Brain microvascular endothelial cell (primary cell): ENCODE measurements at places on chromosomes 7 and 10.

- DNase-seq = no peak
These were observed 113.2 kb downstream of the WDR37 start for GRCh38 chr10:1169186-1169885.

- DNase-seq = no peak
These were observed 33.7 kb upstream of the PLXDC2 start for GRCh38 chr10:19782430-19783089.

DNA sequence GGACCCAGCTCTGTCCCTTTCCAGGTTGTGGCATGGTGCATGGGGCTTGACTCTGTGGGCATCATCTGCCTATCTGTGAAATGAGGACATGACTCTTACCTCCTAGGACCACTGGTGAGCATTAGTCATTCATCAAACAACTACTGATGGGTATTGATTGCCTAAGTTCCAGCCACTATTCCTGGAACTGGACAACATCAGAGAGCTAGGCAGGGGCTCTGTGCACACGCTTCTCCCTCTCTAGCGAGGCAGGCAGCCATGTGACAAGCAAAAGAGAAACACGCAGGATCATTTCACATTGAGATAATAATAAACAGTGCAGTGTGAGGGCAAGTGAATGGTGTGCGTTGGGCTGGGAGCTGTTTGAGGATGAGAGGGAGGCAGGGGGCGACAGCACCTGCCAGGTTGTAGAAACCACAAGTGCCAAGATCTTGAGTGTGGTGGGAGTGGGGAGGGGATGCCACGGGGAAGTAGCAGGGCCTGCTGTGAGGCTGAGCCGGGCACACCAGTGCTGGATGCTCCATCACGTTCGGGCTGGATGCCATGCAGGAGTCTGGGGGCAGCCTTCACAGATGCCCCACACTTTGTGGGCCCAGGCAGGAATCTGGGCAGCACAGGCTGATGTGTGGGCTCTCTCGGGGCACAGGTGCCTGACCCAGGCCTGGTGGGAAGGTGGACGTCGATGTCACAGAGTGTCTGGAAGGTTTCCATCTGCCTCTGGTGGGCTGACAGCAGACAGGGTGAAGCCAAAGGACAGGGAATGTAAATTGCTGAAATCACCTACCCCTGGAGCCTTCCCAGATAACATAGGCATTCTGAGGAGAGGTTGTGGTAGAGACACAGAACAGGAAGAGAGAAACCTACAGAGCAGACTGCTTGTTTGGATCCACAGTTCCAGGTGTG is 405.5 kb downstream of the RPS24 start:
- no peak for DNase-seq

DNA sequence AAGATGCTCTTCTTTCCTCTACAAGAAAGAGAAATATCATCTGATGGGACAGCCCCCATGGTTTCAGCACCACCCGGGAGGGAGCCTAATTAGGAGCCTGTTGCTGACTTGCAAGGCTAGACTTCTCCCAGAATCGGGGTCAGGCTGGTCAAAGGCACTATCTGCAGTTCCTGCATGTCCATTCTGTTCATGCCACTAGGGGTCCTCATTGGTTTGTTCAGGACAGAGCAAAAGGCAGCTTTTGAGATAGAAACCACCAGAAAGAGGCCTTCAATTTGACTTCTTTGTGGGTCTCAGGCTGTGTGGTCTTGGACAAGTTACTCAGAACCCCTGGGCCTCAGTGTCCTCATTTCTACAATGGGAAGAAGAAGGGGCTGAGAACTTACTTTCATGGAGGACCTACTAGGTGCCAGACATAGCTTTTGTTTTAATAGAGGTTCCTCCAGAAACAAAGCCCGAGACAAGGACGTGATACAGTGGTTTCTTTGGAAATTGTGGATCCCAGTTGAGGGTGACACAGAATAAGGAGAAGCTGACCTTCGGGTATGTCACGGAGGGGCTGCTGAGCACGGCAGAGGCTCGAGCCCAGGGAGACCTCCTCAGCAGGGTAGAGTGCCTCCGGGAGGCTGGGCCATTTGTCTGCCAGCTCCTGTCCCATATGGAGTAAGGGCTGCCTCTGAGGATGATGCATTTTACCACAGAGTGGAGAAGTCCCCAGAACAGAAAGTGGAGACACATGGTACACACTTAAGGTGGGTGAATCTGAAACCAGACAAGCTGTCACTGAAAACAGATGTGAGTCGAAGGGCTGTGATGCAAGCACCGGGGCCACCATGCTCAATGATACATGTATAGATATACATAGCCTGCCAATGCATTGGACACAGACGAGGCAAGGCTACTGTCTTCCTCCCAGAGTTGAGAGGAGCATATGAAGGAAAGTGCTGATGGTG is 33.1 kb upstream of the NEUROD6 start:
- DNase-seq = peak; percentile 27

DNA sequence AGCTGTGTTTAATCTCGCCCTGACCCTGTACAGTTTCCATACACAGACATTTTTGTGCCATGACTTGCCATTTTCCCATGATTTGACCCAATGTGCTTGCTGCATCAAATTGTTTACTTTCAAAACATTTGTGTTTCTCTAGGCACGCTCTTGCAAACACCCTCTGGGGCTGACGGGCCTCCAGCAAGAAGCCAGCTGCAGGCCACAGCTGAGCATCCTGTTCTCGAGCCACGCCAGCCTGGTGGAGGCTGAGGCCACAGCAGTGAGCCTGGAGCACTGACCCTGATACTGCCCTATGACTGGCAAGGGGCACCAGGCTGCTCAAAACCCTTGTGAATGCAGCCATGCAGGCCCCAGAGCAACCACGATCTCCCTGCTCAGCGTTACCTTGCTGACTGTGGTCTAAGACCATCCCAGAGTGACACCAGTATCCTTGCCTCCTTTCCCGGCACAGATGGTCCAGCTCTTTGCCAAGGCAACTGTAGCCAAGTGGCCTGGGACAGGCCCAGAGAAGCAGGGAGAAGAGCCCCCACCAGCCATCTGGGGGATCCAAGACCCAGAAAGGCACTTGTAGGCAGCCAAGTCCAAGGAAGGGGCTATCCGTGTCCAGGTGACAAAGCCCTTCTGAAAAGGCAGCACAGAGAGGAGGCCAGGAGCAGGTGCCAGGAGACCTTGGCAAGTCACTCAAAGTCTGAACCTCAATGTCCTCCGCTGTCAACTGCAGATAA is 78.5 kb downstream of the OAT start:
- DNase-seq = peak; percentile 98

GRCh38 chr10:34299105-34299611 is 515.9 kb downstream of the PARD3 start:
- peak; percentile 75 for DNase-seq

DNA sequence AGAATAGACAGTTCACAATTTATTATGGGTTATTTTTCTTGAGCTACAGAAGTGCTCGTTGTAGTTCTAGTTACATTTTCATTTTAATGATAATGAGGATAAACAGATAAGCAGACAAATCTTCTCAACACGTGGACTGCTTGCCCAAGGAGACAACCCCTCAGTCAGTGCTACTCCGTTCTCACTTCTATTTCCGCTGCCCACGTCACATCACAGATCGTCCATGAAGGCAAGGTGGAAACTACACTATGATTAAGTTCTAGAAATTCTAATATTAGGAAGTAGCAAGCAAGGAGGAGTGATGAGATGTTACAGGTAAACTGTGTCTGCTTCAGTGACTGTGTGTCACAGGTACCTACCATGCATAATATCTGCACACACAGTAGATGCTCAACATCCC is 210.5 kb downstream of the CHCHD3 start:
- DNase-seq = no peak

GRCh38 chr7:112282476-112283188 is 76.1 kb downstream of the ZNF277 start:
- no peak for DNase-seq

DNA sequence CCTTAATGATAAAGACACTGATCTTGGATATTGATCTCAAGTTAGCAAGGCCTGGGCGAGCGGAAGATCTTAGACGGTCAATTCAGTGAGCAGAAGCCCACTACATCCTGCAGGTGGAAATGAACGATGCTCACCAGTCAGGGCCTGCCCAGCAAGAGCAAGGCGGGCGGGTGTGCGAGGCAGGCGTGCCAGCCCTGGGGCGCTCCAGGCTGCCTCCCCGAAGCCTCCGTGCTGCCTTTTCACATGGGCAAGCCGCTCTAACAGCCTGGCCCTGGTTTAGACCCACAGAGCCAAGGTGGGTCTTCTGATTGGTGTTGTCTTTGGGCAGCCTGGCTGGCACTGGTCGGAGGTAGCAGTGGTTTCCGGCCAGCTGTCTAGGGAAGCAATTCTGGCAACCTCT is 475.1 kb upstream of the FOXK1 start:
- DNase-seq = no peak

- no peak for DNase-seq
These were observed 26.5 kb upstream of the CHST15 start for GRCh38 chr10:124119946-124120345.

- no peak for DNase-seq
These were observed 122.1 kb upstream of the EFCAB10 start for GRCh38 chr7:105703207-105703930.

- DNase-seq = no peak
These were observed 50.8 kb downstream of the OAT start for GRCh38 chr10:124367936-124368335.

DNA sequence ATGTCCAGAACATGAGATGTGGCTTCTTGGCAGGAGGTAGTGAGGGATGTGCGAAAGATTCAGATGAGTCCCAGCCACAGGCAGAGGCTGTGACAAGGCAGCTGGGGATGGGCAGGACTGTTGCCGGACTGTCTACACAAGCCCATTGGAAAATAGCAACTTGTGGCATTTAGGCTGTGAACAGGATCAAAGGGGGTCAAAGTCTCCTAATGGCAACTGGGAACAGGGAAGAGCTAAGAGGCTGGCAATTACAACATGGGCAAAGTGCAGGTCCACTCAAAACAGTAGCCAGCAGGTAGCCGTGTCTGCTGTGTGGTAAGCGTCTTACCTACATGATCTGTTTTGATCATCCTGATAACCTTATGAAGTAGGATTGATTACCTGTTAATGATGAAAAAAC is 254.2 kb upstream of the ZNF32 start:
- no peak for DNase-seq

DNA sequence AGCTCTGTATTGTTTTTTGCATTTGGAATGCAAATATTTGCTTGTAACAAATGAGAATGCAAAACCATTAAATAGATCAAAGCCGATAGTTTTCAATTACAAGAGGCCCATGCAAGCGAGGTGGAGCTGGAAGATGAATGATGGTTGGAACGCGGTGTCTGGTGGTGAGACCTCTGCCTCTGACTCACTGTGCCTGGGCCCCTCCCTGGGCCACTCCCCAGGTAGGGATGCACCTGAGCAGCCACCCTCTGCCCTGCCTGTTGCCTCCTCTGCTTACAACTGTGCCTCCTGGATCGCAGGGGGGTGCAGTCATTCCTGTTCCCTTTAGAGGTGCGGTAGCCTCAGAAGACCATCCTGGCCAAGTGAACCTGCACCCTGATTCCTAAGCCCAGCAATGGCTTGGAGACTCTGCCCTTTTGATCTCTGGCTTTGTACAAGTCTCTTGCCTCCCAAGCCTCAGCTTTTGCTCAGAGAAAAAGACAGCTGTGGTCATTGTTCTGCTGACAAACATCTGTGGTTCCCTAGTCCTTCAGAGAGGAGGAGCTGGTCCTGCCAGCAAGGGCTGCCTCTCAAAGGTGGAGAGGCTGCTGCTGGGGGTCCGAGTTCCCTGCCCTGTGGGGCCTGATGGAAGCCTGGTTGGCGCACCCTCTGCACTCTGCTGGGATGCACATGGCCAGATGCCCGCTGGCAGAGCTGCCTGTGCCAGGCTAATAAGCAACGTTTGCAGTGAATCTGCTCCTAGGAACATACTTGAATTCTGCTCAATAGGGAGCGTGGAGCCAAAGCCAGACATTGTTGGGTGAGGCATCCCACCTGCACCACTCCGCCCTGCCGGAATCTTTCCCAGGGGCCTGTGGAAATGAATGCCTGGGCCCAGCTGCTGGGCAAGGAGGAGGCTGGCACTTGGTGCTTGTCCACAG is 126.3 kb upstream of the TCERG1L start:
- no peak for DNase-seq

DNA sequence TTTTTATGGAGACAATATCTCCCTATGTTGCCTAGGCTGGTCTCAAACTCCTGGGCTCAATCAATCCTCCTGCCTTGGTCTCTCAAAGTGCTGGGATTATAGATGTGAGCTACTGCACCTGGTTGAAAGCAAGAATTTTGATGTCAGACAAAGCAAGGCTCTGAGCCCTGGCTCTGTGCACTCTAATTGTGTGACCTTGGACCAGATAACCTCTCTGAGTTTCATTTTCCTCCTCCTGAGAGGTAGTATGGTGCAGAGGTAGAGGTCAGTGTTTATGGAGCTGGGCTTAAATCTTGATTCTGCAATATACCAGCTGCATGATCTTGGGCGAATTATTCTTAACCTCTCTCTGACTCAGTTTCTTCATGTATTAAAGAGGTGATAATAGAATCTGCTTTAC is 31.4 kb upstream of the SLC26A3 start:
- DNase-seq = no peak

- no peak for DNase-seq
These were observed 1.5 kb upstream of the ZNF775 start for GRCh38 chr7:150377635-150378034.

GRCh38 chr7:144656965-144657517 is 178.8 kb downstream of the TPK1 start:
- DNase-seq = no peak

DNA sequence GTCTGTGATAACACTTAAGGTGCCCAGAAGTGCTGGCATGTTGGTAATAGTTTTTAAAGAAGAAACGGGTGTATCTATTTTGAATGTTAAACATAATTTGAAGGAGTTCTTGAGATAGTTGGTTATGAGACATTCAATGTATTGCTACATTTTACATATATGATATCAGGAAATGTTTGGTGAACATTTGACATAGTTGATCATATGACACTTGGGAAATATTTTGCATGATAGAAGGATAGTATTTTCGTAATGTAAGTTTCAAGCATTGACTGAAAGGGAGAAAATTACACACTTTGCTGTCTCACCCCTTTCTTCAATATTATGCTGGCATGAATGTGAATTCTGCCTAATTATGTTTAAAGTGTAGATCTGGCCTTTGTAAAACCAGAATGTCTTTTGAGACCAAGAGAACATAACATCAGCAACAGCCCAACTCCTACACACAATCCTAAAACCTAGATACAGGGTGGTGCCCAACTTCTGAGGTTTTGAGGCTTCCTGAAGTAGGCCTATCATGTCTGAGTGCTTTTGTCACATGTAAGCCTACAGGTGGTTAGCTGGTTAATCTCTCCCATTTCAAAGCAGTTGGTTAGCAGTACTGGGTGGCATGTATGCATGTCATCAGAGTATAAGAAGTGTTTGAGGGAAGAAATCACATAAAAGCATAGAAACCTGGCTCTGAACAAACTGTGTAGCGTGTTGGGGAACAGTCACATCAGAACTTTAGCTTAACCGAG is 2.1 kb downstream of the ADD3 start:
- DNase-seq = no peak

DNA sequence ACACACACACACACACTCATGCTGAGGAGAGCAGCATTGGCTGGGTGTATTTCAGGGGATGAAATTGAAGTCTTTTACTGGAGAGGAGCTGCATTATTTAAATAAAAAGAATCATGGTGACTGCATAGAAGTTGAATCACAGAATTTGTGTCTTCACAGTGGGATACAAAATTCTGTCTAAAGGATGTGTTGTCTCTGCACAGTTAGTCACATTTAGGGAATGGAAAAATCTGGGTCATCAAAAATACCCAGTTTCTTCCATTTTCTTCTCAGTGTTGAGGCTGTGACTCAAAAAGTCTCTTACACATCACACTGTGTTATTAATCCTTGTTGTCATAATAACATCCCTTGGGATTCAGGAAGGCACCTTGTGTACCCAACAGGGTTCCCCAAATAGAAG is 10.9 kb downstream of the PAPSS2 start:
- no peak for DNase-seq
